ENCODE measurements at places on chromosomes 3 and 15. TPM values are rescaled to one million over a fixed set of nuclear protein-coding genes. Genes with fewer than 3 reads are reported as not detected.

- DNase-seq: no peak
Measured at GRCh38 chr3:144119633-144120032, 148.0 kb downstream of the DIPK2A start.

- no peak for DNase-seq
Measured at GRCh38 chr3:16893618-16894200, 9.0 kb downstream of the PLCL2 start.

The LMAN1L gene
- 1.1 TPM for total RNA-seq

DNA sequence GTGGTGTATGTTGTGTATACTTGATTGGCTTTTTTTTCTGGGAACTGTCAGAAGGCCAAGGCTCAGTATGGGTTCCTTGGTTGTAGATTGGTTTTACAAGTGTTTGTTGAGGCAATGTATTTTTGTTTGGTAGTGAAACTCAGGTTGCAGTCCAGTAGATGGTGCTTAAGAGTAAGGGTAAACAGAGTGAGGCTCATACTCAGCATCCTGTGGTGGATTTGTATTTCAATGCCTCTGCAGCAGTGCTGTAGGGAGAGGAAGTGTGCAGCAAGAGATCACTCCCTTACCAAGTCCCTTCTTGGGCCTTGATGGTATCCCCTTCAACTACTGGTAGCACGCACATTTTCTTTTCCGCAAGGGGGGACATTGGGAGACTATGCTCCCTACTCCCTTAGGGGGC is 428.5 kb upstream of the CNTN3 start:
- DNase-seq: no peak

The ALDH1A3 gene
- total RNA-seq: not detected

Measured in natural killer cell (primary cell).